ENCODE measurements at places on chromosomes 3 and 15. TPM values are rescaled to one million over a fixed set of nuclear protein-coding genes. Genes with fewer than 3 reads are reported as not detected.

The SAMMSON gene
- total RNA-seq: not detected

The NT5DC2 gene
- 27.3 TPM for total RNA-seq

The CLK3 gene
- 125 TPM for total RNA-seq

The CCK gene
- total RNA-seq: not detected

The ZKSCAN7 gene
- total RNA-seq: 1.3 TPM

The C3orf62 gene
- 9.1 TPM for total RNA-seq

The RPP14 gene
- total RNA-seq: 12.3 TPM

The ISLR2 gene
- total RNA-seq: not detected

The TLE3 gene
- 85.8 TPM for total RNA-seq

The SPINK8 gene
- not detected for total RNA-seq

The IQCF6 gene
- not detected for total RNA-seq

The LYZL4 gene
- not detected for total RNA-seq

The CPEB1 gene
- total RNA-seq: not detected

The LDHAL6B gene
- not detected for total RNA-seq

The WDR93 gene
- total RNA-seq: not detected

The CCR3 gene
- not detected for total RNA-seq

The TMOD3 gene
- total RNA-seq: 62.5 TPM

The TLNRD1 gene
- total RNA-seq: 40.1 TPM

The C3orf70 gene
- not detected for total RNA-seq

The LIPH gene
- total RNA-seq: not detected

The RPLP1 gene
- 2,432 TPM for total RNA-seq

The P2RY12 gene
- total RNA-seq: not detected

The COL7A1 gene
- total RNA-seq: 0.17 TPM

The MBD4 gene
- 41.2 TPM for total RNA-seq

The RHOV gene
- total RNA-seq: not detected

The GOLGA6L7 gene
- total RNA-seq: not detected

The SH3GL3 gene
- total RNA-seq: not detected

The HYAL3 gene
- 7.0 TPM for total RNA-seq

The SUCNR1 gene
- not detected for total RNA-seq
